ENCODE measurements at places on chromosomes 5 and 9. TPM values are rescaled to one million over a fixed set of nuclear protein-coding genes. Genes with fewer than 3 reads are reported as not detected.

NR6A1 gene
- 63.8 TPM for total RNA-seq

SPINK7 gene
- not detected for total RNA-seq

SEMA6A gene
- total RNA-seq = 180 TPM

GRIN1 gene
- total RNA-seq = not detected

- H3K4me3 ChIP-seq = no peak overlapping the region
- H3K4me1 ChIP-seq = peaks cover 11% of the 10 kb centered on the region
- no peaks in the 10 kb centered on the region for H3K27me3 ChIP-seq
- no peaks in the 10 kb centered on the region for H3K36me3 ChIP-seq
These were observed 1.2 kb downstream of the SGCD start for GRCh38 chr5:156328161-156328560.

GRCh38 chr9:88926781-88927505, 64.3 kb upstream of the S1PR3 start:
- H3K27me3 ChIP-seq = peaks cover 6% of the 10 kb centered on the region
- H3K36me3 ChIP-seq = peaks cover 8% of the 10 kb centered on the region
- H3K4me3 ChIP-seq = no peak overlapping the region
- no peak for DNase-seq
- H3K4me1 ChIP-seq = no peaks in the 10 kb centered on the region
- H3K27ac ChIP-seq = no peak overlapping the region

- H3K27ac ChIP-seq = no peak overlapping the region
- no peaks in the 10 kb centered on the region for H3K27me3 ChIP-seq
- H3K4me3 ChIP-seq = no peak overlapping the region
- H3K4me1 ChIP-seq = no peaks in the 10 kb centered on the region
- no peaks in the 10 kb centered on the region for H3K36me3 ChIP-seq
- DNase-seq = no peak
These were observed 580.2 kb downstream of the EFNA5 start for GRCh38 chr5:107090506-107090905.

FAM221B gene
- total RNA-seq = not detected

POLR3G gene
- total RNA-seq = 5.9 TPM

- no peak for DNase-seq
- peaks cover 12% of the 10 kb centered on the region for H3K4me1 ChIP-seq
- H3K4me3 ChIP-seq = no peak overlapping the region
- H3K36me3 ChIP-seq = peaks cover 10% of the 10 kb centered on the region
- peaks cover 6% of the 10 kb centered on the region for H3K27me3 ChIP-seq
These were observed 130.3 kb downstream of the ENTREP1 start for GRCh38 chr9:69455311-69455710.

MCC gene
- total RNA-seq = 22.7 TPM

DNA sequence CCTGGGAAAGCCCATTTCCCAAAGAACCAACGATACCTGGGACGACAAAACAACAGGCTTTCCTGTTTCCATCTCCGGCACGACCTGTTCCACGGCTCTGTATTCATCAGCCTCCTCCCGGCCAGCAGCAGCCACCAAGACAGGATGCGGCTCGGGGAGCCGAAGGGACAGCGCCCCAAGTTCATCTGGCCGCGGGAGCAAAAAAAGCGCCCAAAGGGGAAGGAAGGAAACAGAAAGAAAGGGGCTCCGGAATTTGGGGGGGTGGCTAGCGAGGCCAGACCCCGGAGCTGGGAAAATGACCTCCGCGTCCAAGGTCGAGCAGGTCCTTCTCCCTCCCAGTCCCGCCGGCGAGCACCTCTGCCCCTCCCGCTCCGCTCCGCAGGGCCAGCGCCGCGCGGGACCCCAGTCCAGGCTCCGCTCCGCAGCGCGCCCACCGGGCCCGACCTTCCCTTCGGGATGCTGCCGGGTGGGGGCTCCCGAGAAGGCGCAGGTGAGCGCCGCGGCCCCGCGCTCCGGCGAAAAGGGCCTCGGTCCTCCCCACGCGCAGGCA, 608 bp downstream of the ELOVL7 start:
- no peaks in the 10 kb centered on the region for H3K36me3 ChIP-seq
- peak overlapping the region; percentile 87 for H3K4me3 ChIP-seq
- peaks cover 10% of the 10 kb centered on the region for H3K27me3 ChIP-seq
- DNase-seq = peak; percentile 20
- no peak overlapping the region for H3K27ac ChIP-seq

DNA sequence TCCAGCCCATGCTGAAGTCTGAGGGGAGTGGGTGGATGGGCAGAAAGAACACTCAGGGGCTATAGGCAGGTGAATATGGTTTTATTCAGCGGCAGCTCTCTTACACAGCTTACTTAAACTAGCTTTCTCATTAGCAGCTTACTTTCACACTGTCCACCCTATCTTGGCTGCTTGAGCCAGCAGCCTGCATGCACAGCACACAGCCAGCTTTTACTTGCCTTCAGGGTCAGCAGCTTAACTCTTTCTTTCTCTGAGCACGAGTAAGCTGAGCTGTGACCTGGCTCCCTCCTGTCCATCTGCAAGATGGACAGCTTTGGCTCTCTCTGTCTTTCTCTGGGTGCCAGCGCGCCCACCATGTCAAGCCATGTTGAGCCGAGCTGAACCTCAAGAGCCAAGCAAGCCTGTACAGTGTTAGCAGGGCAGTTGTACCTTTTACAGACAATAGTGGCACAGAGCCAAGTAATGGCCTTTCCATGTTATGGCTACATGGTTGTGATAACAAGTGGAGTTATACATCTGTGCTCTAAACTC, 1054.9 kb downstream of the PTPRD start:
- H3K27ac ChIP-seq = no peak overlapping the region
- no peak for DNase-seq
- H3K27me3 ChIP-seq = peaks cover 3% of the 10 kb centered on the region
- H3K4me3 ChIP-seq = no peak overlapping the region
- no peaks in the 10 kb centered on the region for H3K4me1 ChIP-seq

DNA sequence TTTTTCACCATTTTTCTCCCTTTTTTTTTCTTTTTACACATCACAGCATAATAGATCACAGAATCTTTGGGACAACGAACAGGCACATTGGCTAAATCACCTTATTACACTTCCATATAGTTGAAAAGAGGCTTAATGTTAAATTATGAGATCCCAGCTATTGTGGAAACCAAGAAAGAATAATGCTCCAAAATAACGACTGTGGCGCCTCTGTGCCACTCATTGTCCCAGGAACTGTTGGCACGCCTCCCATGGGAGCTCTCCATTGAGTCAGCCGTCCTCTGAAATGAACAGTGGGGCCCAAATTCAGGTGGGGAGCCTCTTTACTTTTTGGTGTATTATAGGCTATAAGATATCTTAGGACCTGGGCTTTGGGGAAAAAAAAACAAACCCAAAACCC, 82.2 kb upstream of the NFIB start:
- H3K4me1 ChIP-seq = peaks cover 7% of the 10 kb centered on the region
- H3K36me3 ChIP-seq = peaks cover 3% of the 10 kb centered on the region
- peaks cover 1% of the 10 kb centered on the region for H3K27me3 ChIP-seq
- no peak overlapping the region for H3K27ac ChIP-seq

DNA sequence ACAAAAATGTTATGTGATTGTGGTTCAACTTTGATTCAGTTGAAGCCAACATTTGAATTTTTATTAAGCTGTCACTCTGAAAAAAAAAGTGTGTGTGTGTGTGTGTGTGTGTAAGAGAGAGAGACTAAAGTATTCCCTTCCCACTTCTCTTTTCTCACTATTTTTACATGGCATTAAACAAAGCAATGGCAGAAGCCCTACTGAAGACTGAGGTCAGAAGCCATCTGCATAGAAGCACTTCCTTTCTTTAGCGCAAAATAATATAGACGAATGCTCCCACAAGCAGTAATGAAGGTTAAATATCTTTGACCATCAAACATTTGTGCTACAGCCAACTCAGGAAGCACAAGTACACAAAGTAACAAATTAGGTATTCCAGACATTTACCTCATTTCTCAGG, 540.5 kb downstream of the KCTD16 start:
- no peaks in the 10 kb centered on the region for H3K36me3 ChIP-seq
- no peak overlapping the region for H3K4me3 ChIP-seq
- H3K4me1 ChIP-seq = no peaks in the 10 kb centered on the region
- H3K27ac ChIP-seq = no peak overlapping the region
- H3K27me3 ChIP-seq = no peaks in the 10 kb centered on the region
- no peak for DNase-seq

Measured in endothelial cell (in vitro differentiated cells).